Stimulated activated CD8-positive, alpha-beta memory T cell treated with anti-CD3 and anti-CD28 coated beads, Interleukin-2, amount 100 ng/mL, for 1 hour (primary cell): ENCODE measurements at places on chromosomes 7 and 10.

- DNase-seq: no peak
Observed at GRCh38 chr7:150727381-150727780, 9.8 kb upstream of the GIMAP5 start.

- DNase-seq: no peak
Observed at GRCh38 chr10:31358688-31359330, 39.8 kb downstream of the ZEB1 start.

- no peak for DNase-seq
Observed at GRCh38 chr7:116582806-116583444, 58.1 kb downstream of the CAV1 start.

- DNase-seq: no peak
Observed at GRCh38 chr7:50988465-50988864, 205.8 kb upstream of the GRB10 start.

- no peak for DNase-seq
Observed at GRCh38 chr10:43479275-43479674, 42.4 kb downstream of the ZNF487 start.

GRCh38 chr7:39758234-39758970 lies 135.0 kb downstream of the RALA start:
- DNase-seq: no peak

- DNase-seq: no peak
Observed at GRCh38 chr7:42167206-42167605, 69.8 kb downstream of the GLI3 start.

DNA sequence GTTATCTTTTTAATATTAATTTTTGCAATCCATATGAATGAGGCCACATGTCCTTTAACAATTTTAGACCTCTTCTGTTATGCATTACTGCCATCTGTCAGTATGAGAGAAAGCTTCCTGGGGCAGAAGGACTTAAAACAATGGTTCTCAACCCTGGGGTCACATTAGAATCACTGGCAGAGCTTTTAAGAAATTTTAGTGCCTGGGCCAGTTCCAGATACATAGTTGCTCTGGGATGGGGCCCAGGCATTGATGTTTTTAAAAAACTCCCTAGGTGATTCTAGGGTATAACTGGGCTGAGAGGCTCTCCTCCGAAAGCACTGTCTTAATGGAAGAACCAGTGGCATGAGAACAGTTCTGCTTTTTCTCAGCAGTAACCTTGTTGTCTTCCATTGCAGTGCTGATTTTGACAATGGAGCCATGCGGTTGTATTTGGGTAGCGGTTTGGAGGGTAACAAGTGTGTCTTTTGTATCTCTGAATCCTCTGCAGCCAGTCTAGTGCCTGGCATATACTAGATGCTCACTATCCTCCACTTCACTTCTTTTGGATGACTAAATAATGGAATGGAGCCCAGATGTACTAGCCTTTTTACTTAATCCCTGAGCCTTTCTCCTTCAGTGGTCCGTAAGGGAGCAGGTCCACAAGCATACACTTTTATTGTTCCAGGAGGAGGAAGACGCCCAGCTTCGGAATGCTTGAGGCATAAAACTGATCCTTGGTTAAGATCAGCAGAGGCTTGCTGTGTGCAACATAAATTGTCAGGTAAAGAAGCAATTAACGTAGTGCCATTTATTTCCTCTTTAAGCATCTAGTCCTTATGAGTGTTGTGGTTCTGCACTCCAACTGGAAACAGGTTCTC lies 227.1 kb downstream of the AUTS2 start:
- no peak for DNase-seq

DNA sequence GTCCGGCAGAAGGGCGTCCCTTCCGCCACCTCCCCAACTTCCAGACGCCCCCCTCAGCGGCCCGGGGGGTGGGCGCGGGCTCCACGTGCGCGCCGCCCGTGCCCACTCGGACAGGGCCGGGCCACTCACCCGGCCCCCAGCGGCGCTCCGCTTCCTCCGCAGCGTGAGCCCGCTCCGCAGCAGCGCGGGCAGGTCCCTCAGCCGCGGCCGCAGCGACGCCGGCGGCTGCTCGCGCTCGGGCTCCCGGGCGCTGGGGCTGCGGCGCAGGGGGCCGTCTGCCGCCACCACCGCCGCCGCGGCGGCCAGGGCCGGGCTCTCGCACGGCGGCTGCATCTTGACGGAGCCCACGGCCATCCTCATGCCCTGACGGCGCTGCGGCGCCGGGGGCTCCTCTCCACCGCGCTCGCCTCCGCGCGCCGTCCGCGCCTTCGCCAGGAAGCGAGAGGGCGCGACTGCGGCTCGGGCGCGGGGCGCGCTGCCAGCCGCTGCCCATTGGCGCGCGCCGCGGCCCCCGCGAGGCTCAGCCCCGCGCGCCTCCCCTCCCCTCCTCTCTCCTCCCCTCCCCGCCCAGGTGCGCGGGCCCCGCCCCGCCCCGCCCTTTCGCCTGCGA lies at the start of gene RAPGEF5:
Gene RAPGEF5 (minus strand): TSS at position 454 of the 610 bp plus-strand sequence. CDS start 94 bp downstream, at position 360.
- no peak for DNase-seq

DNA sequence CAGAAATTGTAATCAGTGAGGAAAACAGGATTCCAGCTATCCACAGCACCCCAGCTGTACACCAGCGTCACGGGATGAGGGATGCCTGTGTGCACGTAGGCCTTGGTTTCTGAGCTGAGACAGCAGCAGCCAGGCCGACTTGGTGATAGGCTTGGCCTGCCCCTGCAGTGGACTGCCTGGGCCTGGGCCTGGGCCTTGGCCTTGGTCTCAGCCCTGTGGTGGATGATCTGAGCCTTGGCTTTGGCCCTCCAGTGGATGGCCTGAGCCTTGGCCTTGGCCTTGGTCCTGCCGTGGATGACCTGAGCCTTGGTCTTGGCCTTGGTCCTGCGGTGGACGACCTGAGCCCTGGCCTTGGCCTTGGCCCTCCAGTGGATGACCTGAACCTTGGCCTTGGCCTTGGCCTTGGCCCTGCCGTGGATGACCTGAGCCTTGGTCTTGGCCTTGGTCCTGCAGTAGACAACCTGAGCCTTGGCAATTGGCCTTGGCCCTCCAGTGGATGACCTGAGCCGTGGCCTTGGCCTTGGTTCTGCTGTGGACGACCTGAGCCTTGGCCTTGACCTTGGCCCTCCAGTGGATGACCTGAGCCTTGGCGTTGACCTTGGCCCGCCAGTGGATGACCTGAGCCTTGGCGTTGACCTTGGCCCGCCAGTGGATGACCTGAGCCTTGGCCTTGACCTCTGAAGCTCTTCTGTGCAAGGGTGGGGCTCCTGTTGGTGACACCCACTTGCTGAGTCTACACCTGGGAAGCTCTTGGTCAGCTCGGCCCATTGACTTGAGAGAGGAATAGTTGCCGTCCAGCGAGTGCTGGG lies 93.8 kb downstream of the CUX1 start:
- DNase-seq: no peak

GRCh38 chr10:86440874-86441843 lies 74.6 kb upstream of the GRID1 start:
- no peak for DNase-seq

GRCh38 chr7:148391591-148391990 lies 199.0 kb upstream of the C7orf33 start:
- no peak for DNase-seq

- no peak for DNase-seq
Observed at GRCh38 chr7:30841025-30841735, 70.0 kb downstream of the MINDY4 start.

GRCh38 chr7:123415625-123416024 lies 118.8 kb downstream of the IQUB start:
- DNase-seq: no peak

DNA sequence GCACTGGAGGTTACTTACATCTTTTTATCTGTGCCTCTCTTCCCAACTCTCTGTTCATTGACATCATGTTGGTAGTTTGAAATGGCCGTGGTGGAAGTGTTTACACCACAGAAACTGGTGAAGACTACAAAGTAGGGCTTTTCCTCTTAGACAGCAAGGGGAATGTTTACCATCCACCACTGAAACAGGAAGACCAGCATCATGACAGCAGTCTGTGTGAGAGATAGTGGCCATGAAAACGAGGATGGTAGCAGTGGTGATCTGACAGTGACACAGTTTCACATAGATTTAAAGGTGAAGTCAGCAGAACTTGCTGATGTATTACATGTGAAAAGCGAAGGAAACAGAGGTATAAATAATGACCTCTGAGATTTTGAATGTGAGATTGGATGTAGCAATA lies 115.7 kb downstream of the CCDC71L start:
- no peak for DNase-seq

- DNase-seq: no peak
Observed at GRCh38 chr7:155219947-155220769, 77.5 kb upstream of the INSIG1 start.

DNA sequence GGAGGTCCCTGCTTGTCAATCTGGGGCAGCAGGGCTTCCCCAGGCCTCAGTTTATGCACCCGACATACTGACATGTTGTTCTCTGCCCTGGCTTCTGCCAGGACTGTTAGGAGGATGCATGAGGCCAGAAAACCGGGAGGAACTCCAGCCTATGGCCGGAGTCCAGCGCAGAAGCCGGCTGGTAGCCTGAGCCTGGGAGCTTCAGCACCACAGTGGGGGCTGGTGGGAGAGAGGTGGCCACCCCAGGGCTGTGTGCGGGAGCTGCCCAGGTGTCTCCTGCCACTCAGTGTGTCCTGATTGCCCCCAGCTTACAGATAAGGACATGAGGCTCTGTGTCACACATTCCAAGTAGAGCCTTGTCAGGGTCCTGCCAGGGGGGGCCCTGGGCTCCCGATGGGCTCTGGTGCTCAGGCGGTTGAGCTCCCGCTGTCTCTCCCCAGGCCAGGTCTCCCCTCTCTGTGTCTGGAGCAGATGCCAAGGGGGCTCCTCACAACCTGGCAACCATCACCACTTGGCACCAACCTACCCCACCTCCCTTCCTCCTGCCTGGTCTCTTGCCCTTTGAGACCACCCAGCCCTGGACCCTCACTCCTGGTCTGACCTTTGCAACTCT lies 32.3 kb downstream of the PPIF start:
- DNase-seq: no peak

DNA sequence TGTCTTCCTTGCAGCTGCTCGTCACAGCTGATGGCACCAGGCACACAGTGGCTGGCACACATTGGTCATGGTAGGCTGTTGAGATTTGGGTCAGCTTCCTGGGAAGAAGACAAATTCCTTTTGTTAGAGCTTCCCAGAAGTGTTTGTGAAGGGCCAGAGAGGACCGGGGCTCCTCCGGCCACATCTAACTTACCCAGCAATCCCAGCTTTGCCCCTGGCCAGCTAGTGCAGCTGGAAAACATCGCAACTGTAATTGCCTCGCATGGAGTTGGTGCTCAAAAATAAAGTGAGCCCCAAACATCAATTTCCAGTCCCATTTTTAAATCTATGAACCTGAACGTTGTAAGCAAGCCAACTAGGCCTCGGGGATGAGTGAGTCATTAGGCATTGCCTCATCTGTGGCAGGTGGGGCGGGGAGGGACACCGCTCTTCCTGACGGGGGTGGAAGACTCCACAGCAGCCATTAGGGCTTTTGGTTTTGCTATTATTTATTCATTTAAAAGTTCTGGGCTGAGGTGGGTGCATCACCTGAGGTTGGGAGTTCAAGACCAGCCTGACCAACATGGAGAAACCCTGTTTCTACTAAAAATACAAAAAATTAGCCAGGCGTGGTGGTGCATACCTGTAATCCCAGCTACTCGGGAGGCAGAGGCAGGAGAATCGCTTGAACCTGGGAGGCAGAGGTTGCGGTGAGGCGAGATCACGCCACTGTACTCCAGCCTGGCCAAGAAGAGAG lies 12.4 kb downstream of the CPA5 start:
- DNase-seq: no peak

GRCh38 chr7:107725138-107725740 lies 18.7 kb upstream of the CBLL1 start:
- DNase-seq: no peak

GRCh38 chr10:86813101-86813500 lies 56.7 kb downstream of the BMPR1A start:
- DNase-seq: no peak
